ENCODE measurements at places on chromosomes 1 and 21.

DNA sequence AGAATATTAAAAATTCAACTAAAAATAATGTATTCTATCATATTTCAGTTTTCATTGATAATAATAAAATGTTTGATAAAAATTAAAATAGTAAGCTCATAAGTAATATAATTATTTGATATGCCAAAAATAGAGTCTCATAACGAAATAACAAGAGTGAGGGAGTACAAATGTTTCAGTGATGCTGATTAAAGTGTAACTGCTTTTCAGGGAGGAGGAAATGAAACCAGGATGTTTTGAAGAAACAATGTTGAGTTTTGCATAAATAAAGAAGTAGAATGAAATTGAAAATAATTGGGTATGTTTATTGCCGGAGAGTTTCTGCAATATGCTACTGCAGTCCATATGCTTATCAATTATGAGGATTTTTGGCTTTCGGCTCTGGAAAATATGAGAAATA lies 1159.8 kb upstream of the ADGRL2 start:
- no peak for DNase-seq

GRCh38 chr21:38424305-38425019 lies 73.8 kb downstream of the ERG start:
- no peak for DNase-seq

GRCh38 chr1:68751723-68752122 lies 254.8 kb upstream of the DEPDC1 start:
- DNase-seq: no peak

GRCh38 chr1:172556461-172556860 lies 23.5 kb downstream of the SUCO start:
- DNase-seq: no peak

DNA sequence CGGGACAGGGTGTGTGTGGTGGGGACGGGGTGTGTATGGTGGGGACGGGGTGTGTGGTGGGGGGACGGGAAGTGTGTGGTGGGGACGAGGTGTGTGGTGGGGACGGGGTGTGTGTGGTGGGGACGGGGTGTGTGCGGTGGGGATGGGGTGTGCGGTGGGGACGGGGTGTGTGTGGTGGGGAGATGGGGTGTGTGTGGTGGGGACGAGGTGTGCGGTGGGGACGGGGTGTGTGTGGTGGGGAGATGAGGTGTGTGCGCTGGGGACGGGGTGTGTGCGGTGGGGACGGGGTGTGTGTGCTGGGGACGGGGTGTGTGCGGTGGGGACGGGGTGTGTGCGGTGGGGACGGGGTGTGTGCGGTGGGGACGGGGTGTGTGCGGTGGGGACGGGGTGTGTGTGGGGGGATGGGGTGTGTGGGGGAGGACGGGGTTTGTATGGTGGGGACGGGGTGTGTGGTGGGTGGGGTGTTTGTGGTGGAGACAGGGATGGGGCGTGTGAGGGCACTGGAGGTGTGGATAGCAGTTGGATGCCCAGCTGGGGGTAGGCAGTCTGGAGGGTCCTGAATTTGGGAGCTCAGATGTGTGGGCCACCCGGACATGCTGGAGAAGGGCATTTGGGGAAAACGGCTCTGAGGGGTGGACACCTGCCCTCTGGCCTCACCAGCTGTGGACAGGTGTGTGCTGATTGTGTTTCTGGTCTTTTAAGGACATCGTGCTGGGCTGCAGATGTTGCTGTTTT lies 16.9 kb downstream of the IBA57 start:
- DNase-seq: no peak

GRCh38 chr1:9200441-9200840 lies 34.1 kb upstream of the H6PD start:
- no peak for DNase-seq

- DNase-seq: no peak
Measured at GRCh38 chr1:68131261-68131660, 80.8 kb upstream of the DIRAS3 start.

DNA sequence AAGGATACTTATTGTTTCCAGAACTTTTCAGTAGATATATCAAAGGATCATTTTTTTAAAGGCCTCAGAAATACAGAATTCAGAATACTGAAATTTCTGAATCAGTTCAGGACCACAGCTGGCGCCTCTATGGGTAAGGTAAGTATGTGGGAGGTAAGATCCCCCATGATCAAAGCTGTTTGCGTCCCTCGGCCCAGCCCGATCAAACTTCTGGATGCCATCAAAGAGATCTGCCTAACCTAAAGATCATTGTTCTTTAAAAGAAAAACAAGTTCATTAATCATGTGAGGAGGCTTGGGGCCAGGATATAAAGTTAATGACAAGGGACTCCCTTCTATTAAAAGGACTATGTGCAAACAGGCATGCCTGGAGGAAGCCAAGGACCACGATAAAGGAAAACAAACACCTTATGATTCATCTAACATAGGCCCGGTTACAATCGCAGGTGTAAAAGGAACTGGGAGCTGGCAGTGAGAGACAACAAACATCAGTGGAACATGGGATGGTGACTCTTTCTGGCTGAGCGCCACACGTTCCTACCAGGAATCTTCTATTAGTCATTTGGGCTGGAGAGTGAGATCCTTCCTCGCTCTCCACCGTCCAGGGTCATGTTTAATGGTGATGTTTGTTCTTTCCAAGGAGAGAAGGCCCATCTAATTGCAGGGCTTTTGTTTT lies 2.8 kb upstream of the BACE2 start:
- no peak for DNase-seq

DNA sequence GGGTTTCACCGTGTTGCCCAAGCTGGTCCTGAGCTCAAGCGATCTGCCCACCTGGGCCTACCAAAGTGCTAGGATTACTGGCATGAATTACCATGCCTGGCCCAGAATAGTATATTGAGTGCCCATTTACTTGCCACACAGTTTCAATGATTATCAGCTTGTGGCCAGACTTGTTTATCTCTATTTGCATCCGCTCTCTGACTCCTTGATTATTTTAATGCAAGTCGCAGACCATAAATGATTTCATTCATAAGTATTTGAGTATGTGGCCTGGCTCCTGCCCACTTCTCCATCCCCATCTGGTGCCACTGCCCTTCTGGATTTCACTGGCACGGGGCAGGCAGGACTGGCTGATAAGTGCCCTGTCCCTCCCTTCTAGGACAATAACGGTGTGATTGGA lies 18.2 kb upstream of the TRNAU1AP start:
- DNase-seq: no peak

GRCh38 chr1:45093334-45093733 lies 81.3 kb downstream of the UROD start:
- DNase-seq: no peak
